ENCODE measurements at places on chromosomes 11 and 22.

DNA sequence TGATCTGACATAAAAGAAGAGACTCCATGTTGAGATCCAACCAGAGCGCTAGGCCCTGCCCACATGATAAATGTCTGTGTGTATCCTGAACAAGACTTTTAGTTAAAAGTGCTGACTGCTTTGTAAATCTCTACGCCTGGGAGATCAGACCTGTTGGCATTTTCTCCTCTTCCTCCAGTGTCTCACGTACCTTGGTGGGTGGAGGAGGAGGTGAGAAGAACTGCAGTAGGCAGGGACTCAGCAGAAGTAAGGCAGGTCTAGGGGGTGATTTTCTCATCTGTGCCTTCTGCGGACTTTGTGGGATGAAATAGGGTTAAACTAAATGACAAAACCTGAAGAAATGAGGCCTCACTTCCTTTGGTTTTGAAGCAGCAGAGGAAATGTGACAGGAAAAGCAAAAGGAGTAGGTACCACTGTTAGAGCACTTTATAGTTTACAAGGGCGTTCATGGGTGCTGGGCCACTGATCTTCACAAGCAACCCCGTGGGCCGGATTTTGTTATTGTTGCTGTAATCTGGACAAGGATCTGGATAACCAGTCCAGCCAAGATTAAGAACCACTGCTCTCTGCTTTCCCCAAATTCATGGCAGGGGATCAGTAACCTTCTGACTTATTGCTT lies 36.7 kb upstream of the PLET1 start:
- no peak for DNase-seq

GRCh38 chr11:63770763-63771162 lies 2.2 kb upstream of the ZFTA start:
- peak; percentile 37 for DNase-seq

- peak; percentile 66 for DNase-seq
Measured at GRCh38 chr11:114134870-114135269, 75.4 kb downstream of the ZBTB16 start.

- no peak for DNase-seq
Measured at GRCh38 chr11:19966441-19966840, 193.8 kb downstream of the DBX1 start.

- DNase-seq: no peak
Measured at GRCh38 chr11:71917646-71918140, 10.7 kb downstream of the XNDC1N start.

GRCh38 chr11:105000167-105000566 lies 22.8 kb downstream of the CASP5 start:
- DNase-seq: peak; percentile 41

DNA sequence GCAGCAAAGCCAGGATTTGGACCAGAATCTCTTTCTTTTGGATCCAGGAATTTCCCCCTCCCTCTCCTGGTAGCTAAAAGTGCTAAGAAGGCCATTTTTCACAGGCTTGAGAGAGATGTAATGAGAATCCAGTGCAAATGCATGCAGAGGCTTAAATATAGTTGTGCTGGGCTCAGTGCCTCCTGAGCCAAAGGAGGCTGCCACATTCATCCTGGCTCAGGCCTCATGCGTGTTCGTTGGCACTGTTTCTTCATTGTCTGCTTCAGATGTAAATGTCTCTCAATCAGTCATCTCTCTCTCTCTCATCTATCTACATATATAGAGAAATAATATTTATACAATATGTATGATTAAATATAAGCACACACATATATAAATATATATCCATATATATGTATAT lies 83.6 kb downstream of the INSC start:
- DNase-seq: no peak

- no peak for DNase-seq
Measured at GRCh38 chr22:46659791-46660186, 39.6 kb downstream of the GRAMD4 start.

DNA sequence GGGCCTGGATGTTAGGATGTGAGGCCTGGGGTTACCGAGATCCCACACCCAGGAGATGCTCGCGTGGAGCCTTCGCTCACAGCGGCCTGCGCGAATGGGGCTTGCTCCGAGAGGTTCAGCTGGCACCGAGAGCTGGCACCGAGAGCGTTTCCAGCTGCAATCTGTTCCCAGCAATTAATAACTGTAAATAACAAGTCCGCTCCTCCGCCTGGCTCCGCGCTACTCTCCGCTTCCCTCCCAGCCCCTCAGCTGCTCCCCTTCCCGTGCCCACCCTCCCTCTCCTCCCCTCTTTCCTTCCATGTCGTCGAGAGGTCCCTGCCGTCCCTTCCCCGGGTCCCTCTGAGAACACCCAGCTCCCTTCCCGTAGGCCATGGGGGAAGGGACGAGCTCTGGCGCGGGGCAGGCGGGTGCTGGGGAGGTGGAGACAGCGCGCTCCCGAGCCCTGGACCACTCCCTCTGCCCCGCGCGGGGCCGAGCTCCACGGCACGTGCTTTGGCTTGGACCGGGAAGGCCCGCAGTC lies 110.8 kb downstream of the WNT7B start:
- DNase-seq: no peak

DNA sequence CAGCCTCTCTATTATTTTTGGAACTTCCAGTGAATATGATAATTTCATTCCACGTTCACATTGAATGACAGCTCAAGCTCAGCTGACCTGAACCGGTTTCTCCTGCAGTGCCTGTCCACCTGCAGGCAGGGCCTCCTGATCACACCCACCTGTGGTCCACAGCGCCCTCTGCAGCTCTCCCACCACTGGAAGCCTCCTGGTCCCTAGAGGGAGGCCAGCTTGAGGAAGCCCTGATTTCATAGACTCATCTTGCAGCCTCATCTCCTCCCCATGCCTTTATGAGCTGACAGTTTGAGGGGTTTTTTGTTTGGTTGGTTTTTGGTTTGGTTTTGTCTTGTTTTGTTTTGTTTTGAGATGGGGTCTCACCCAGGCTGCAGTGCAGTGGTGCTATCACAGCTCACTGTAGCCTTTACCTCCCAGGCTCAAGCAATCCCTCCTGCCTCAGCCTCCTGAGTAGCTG lies 29.9 kb upstream of the MALAT1 start:
- peak; percentile 78 for DNase-seq
